ENCODE measurements at places on chromosomes 6 and 20. TPM values are rescaled to one million over a fixed set of nuclear protein-coding genes. Genes with fewer than 3 reads are reported as not detected.

DNA sequence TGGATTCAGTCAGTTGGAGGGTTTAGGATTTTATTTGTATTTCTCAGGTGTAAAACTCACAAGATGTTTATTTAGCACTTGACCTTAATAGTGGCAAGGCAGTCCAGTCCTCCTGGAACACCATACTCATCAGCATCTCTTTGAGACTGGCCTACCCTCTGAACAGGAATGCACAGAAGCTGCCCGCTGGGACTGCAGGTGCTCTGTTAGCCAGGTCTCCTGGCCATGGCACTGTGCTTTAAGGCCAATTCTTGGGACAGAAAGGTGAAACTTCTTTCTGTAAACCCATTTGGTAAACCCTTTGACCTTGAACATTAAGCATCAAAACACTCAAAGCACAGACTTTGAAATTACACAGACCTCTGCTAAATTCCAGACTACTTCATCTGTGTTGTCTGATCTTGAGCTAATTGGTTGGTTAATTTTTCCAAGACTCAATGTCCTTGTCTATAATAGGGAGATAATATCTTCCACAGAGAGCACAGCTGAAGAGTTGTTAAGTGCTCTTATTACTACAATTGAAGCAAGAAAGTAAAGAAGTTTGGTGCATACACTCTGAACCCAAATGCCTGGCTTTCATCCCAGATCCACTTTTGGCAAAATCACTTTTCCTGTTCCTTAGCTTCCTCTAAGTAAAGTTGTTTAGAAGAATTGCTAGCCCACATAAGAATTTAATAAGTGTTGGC lies 54.9 kb upstream of the NT5E start:
- no peak for ATAC-seq

- no peak for ATAC-seq
Measured at GRCh38 chr20:45378191-45378590, at the start of gene TP53TG5. TSS of gene TP53TG5 (minus strand) at chr20:45378325. CDS start at chr20:45378236, 89 bp downstream.

- no peak for ATAC-seq
Measured at GRCh38 chr6:113181164-113181563, 676.0 kb upstream of the MARCKS start.

DNA sequence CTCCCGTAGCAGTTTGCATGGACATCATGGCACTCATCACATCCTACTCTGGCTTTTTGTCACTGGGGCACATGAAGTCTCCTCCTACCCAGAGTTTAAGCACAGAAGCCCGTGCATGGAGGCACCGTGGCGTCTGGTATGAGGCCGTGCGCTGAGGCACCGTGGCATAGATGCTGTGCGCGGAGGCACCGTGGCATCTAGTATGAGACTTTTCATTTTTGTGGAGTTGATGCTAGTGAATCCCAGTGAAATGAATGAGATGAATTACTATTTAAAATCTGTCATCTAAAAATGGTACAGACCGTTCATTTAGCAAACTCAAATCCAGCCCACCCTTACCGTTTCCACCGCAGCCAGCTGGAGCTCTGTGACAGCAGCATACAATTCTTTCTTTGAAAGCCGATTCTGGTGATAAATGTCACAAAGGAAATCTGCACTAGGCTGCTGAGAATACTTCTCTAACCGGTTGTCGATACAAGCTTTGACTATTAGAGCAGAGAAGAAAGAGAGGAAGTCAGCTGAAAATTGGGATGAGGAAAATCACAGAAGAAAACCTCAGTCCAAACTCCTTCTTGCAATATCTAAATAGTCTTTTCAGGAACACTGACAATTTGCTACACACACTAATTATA lies 11.3 kb downstream of the CYP24A1 start:
- no peak for ATAC-seq

GRCh38 chr6:132604635-132605152 lies 15.2 kb upstream of the TAAR5 start:
- ATAC-seq, result no peak

The MEP1A gene
- total RNA-seq, result not detected

The PRDM13 gene
- total RNA-seq, result not detected

The WFDC5 gene
- not detected for total RNA-seq

Measured in gastroesophageal sphincter (tissue), 4 donors.